Sigmoid colon (tissue), 7 donors: ENCODE measurements at places on chromosomes 2 and 18. TPM values are rescaled to one million over a fixed set of nuclear protein-coding genes. Genes with fewer than 3 reads are reported as not detected.
A peak's percentile ranks its signal among the peaks of the same experiment; 100 is the strongest.

Gene TPO
- 18.8 TPM for total RNA-seq

Gene CYB5A
- total RNA-seq: 533 TPM

DNA sequence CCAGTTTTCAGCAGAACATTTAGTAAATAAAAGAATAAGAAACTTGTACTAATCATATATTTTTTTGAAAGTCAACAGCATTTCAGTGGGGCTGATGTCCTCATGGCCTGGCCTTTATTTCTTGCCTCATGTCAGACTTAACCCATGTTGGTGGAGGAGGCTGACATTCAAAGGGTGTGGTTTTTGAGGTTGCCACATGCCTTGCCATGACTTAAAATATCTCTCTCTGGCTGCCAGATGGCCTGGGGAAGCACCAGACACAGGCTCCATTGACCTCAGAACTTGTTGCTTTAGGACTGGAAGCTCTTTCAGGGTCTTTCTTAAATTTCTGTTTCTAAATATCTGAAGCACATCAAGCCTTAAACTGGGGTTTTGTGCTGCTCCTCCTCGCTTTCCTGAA, 32.5 kb upstream of the CD28 start:
- no peak overlapping the region for H3K4me3 ChIP-seq
- no peak for DNase-seq
- no peaks in the 10 kb centered on the region for H3K27me3 ChIP-seq
- H3K4me1 ChIP-seq: no peaks in the 10 kb centered on the region
- no peak overlapping the region for H3K27ac ChIP-seq

Gene COL6A3
- 233 TPM for total RNA-seq

DNA sequence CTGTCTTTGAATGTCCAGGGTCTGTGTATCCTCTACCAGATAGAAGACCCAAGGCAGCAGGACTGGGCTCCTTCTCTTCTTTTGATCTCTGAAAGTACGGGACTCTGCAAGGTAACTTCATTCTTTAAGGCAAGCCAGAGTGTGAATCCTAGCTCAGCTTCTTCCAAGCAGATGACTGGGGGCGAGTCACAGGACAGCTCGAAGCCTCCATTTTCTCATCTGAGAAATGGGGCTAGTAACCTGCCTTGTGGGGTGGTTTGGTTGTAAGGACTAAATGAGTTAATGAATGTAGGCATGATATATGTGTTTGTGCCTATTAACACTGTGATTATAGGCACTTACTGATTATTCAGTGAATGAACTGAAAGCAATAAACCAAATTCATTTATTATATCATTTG, 46.7 kb downstream of the DGKD start:
- no peak for DNase-seq
- H3K36me3 ChIP-seq: no peaks in the 10 kb centered on the region
- H3K27me3 ChIP-seq: no peaks in the 10 kb centered on the region

DNA sequence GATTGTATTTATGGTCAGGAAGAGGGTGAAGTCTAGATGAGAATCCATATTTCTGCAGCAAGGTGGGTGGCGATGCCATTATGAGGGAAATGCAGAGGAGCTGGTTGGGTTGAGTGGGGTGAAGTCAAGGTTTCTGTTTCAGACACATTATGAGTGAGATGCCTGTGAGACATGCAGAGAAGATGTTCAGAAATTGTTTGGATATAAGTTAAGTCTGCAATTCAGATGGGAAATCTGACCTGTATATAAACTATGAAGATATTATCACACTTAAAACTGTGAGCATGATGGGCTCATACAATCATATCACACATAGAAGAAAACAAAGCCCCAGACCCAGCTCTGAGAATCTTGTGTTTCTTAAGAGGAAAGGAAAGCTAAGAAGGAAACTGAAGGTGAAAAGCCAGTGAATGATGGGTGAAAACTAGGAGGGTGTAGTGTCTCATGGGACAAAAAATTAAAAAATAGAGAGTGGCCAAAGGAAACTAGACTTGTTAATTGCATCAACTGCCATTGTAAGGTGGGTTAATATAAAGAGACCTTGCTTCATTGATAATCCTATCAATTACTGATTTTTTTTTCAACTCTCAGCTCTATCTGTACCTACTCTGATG, 14.2 kb downstream of the GALNT5 start:
- DNase-seq: no peak
- H3K4me1 ChIP-seq: no peaks in the 10 kb centered on the region
- H3K27me3 ChIP-seq: no peaks in the 10 kb centered on the region
- H3K4me3 ChIP-seq: no peak overlapping the region
- no peaks in the 10 kb centered on the region for H3K36me3 ChIP-seq

Gene EIF2B4
- total RNA-seq: 48.9 TPM

Gene KIF5C
- total RNA-seq: 7.3 TPM

DNA sequence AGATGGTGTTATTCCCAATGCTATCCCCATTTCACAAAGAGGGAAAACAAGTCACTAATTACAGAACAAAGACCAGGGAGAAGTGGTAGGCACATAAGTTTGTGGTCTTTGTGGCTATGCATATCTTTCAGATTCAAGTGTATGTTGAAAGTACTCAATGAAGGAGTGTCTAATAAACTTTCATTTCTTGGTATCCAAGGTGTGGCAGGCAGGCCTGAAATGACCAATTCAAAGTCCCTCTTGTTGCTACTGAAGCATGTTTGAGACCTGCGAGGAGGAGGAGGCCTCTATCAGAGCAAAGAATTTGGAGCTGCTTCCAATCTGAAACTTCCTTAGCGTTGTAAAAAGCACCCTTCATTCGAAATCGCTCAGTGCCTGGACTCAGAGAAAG, 60.9 kb upstream of the KLF7 start:
- H3K4me1 ChIP-seq: no peaks in the 10 kb centered on the region
- H3K27ac ChIP-seq: peak overlapping the region; percentile 77
- no peaks in the 10 kb centered on the region for H3K36me3 ChIP-seq
- DNase-seq: no peak

Gene MTCL1
- 133 TPM for total RNA-seq

- H3K27me3 ChIP-seq: no peaks in the 10 kb centered on the region
- H3K4me1 ChIP-seq: peaks cover 23% of the 10 kb centered on the region
- H3K36me3 ChIP-seq: no peaks in the 10 kb centered on the region
- no peak overlapping the region for H3K4me3 ChIP-seq
Observed at GRCh38 chr2:217986256-217986961, 16.4 kb downstream of the TNS1 start.

Gene KCNIP3
- 12.0 TPM for total RNA-seq

Gene TAF4B
- 6.4 TPM for total RNA-seq

- no peak overlapping the region for H3K27ac ChIP-seq
- H3K36me3 ChIP-seq: no peaks in the 10 kb centered on the region
- no peaks in the 10 kb centered on the region for H3K4me1 ChIP-seq
Observed at GRCh38 chr2:132448771-132449170, 32.2 kb downstream of the GPR39 start.

DNA sequence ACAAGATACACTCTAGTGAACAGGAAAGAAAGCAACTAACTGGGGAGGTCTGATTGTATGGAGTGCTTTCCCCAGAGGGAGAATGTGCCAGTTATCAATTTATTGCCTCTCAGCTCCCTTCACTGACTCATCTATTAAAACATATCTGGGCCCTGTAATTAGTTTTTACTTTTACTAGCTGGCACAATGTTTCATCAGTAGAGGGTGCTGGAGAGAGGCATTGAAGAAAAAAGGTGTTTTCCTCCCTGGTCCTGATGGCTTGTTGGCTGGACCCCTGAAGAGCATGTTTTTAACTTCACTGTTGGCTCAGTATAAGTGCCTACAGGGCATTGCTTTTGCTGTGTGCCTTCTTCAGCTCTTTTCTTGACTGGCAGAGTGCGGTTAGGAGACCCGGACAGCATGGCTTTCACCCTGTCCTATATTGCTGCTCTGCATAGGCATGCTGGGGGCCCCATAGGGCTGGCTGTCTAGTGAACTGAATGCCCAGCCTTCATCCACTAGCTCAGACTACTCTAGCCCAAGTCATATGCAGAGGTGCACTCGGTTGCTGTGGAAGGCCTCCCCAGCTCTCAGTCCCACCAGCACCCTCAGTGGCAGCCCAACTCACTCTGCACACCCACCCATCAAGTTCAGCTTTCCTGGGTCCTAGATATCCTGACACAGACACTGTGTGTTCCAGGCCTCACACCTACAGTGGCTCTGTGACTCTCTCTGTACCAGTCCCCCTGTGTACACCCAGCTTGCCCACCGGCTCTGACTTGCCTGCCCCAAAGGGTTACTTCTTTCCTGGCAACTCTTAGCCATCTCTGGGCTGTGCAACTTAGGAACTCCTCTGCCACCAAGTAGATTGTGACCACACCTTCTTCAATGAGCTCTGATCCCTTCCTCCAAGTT, 62.3 kb upstream of the ACYP2 start:
- no peaks in the 10 kb centered on the region for H3K36me3 ChIP-seq
- H3K27ac ChIP-seq: no peak overlapping the region
- H3K4me3 ChIP-seq: no peak overlapping the region
- no peaks in the 10 kb centered on the region for H3K27me3 ChIP-seq

- no peak overlapping the region for H3K27ac ChIP-seq
- H3K27me3 ChIP-seq: peaks cover under 1% of the 10 kb centered on the region
- H3K4me1 ChIP-seq: no peaks in the 10 kb centered on the region
Observed at GRCh38 chr18:37574113-37574512, 8.5 kb upstream of the CELF4 start.

DNA sequence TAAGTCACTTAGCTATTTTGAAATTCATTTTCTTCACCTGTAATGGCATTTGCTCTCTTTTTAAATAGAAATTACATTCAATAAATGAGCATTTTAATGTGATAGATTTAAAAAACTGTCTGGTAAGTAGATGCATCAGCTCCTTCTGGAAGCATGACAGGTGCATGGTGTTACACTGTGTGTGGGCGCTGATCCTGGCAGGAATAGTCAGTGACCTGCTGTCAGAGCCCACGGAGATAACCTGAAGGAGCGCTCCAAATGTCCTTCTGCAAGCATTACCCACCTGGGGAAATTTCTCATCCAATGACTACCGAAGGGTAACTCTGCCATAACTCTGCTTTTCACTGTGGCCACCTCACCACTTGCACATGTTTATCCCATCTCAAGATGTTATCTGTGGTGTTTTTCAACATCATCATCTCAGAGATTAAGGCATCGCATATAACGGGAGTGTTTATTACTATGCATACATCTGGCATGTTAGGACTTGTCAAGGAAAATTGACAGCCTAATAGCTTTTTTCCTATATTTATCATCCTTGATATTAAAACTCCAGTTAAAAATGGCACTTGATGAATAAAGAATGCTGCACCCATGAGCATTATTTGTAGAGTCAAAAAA, 637.3 kb downstream of the ERBB4 start:
- H3K27ac ChIP-seq: no peak overlapping the region
- H3K4me1 ChIP-seq: no peaks in the 10 kb centered on the region
- no peaks in the 10 kb centered on the region for H3K27me3 ChIP-seq
- no peak overlapping the region for H3K4me3 ChIP-seq
- no peaks in the 10 kb centered on the region for H3K36me3 ChIP-seq

Gene DSG1
- total RNA-seq: not detected

Gene TRAPPC12
- total RNA-seq: 79.5 TPM

DNA sequence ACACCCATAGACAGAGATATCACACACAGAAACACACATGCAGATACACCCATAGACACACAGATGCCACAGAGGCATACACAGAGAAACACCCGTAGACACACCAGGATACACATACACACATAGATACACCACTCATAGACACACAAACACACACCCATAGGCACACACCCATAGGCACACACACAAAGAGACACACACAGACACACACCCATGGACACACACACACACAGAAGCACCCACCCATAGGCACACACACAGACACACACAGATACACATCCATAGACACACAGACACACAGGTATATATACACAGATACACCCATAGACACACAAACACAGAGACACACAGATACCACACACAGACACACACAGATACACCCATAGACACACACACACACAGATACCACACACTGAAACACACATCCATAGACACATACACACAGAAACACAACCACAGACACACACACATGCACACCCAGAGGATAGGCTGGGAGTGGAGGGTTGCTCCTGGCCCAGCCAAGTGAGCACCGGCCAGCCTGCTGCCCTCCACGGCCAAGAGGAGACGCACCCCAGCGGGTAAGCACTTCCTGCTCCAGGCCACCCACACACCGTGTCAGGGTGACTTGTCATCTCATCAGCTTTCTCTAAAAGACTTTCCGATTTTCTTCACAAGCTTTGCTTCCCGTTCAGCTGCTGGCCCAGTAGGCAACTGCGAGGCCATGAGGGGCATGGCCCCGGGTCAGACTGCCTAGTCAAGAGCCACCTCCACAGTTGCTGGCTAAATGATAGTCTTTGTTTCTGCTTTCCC, 14.1 kb upstream of the CNNM3 start:
- H3K4me1 ChIP-seq: peaks cover 7% of the 10 kb centered on the region
- peaks cover 3% of the 10 kb centered on the region for H3K36me3 ChIP-seq
- H3K27ac ChIP-seq: no peak overlapping the region
- DNase-seq: peak; percentile 47
- no peaks in the 10 kb centered on the region for H3K27me3 ChIP-seq

DNA sequence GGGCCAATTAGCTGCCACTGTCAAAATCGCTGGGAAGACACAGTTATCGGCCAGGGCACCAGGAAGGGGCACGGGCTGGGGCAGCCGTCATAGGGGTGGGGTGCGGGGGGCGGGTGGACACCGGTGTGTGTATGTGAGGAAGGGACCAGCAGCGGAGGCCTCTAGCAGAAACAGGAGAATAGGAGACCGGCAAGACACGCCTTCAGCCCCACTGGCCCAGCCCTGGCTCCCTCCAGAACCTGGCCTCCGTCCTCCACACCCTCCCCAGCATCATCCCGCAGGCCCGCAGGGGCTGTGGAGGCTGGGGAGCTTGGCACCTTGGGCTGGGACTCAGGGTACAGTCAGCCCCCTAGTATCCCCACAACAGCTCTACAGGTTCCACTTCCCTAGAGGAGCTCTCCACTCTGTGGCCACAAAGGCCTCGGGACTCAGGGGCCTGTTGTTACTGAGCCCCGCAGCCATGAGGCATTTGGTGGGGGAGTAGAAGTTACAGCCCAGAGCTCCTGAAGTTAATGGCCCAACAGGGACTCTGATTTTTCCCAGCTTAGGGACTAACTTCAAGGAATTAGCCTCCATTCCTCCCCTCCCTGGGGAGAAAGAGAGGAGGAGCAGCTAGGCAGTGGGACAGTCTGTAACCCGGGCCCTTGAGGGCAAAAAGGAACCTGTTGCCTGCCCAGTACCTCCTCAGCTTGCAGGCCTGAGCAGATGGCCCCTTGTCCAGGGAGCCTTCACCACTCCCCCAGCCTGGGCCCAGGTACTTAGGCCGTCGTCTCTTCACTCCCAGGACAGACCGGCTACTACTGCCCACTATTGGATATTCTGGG, 19.9 kb downstream of the SH2D6 start:
- H3K4me3 ChIP-seq: peak overlapping the region; percentile 45
- no peaks in the 10 kb centered on the region for H3K36me3 ChIP-seq
- DNase-seq: no peak
- H3K4me1 ChIP-seq: peaks cover 57% of the 10 kb centered on the region

GRCh38 chr2:149070681-149071320, 32.3 kb downstream of the LYPD6B start:
- peaks cover 10% of the 10 kb centered on the region for H3K4me1 ChIP-seq
- H3K4me3 ChIP-seq: no peak overlapping the region
- H3K27me3 ChIP-seq: no peaks in the 10 kb centered on the region
- no peak overlapping the region for H3K27ac ChIP-seq
- no peak for DNase-seq
- no peaks in the 10 kb centered on the region for H3K36me3 ChIP-seq
